ENCODE measurements at places on chromosomes 1 and 21.

DNA sequence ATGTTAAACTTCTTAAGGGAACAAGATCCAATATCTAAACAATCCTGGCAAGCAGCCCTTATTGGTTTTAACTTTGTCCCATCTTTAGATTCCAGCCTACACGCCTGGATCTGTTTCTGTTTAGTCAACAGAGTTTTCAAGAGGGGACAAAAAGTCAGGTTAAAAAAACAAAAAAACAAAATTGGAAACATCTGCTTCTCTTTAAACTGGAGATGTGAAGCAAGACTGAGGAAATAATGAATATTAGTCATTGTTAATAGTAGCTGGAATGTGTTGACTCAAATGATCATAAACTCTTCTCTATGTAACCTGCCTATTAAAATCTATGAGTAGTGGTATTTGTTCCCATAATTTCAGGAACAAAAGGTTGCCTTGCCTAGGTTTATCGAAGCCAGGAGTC, 55.0 kb downstream of the NID1 start:
- no peak for DNase-seq

DNA sequence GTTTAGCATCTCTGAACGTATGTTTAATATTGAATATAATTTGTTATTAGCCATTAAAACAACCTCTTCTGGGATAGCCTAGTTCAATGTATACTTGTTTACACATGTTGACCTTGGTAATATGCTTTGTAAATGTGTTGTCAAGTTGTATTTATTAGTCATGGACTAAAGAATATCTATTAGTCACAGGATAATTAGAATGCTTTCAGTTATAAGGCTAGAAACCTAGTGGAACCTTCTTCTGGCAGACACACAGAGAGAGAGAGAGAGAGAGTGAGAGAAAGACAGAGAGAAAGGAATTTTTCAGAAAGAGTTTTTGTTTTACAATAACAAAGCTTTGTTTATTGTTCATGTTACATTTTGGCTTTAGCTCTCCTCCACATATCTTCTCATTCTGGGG, 181.1 kb upstream of the APP start:
- no peak for DNase-seq

- DNase-seq, result no peak
Measured at GRCh38 chr1:3125546-3126368, 56.8 kb downstream of the PRDM16 start.

GRCh38 chr21:27423038-27423437, 456.1 kb upstream of the ADAMTS5 start:
- no peak for DNase-seq

DNA sequence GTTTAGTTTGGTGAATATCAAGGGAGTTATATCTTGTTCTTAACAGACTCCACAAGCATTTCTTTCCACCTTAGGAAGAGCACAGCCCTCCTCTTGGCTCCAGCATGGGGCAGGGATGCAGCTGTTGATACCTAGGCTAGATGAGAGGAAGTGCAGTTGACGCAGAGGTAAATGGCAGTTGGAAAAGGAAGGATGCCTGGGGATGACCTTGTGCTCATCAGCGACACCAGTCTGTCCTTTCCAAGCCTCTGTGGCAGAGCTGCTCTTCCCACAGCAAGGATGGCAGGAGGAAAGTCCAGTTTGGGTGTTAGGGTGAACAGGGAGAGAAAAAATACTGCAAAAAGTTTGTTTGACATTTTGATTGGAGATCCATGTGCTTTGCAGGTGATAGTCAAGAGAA, 6.2 kb downstream of the PROX1 start:
- peak; percentile 40 for DNase-seq

GRCh38 chr1:205350124-205350523, 6.6 kb downstream of the KLHDC8A start:
- no peak for DNase-seq

- DNase-seq, result no peak
Measured at GRCh38 chr1:23188434-23188884, 19.8 kb upstream of the LUZP1 start.

GRCh38 chr1:157691285-157691920, 9.2 kb downstream of the FCRL3 start:
- peak; percentile 63 for DNase-seq

DNA sequence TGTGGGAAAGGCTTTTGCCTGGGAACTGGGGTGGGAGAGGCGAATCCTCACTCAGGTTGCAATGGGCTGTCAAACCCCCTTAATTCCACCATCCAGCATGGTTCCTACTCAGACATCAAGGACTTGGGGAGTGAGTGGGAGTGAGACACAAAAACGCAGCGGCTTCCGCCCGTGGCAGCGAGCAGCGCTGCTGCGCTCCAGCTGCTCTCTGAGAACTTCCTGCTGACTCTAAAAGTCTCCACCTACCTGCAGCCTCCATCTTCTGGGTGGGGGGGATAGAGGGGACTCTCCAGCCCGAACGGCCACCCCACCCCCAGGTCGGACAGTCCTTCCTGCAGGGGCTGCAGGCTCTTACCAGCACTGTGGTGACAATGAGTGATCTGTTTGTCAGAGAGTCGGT, 184.4 kb downstream of the GRIK3 start:
- no peak for DNase-seq

GRCh38 chr1:59506952-59507351, 210.1 kb downstream of the FGGY start:
- DNase-seq, result no peak

DNA sequence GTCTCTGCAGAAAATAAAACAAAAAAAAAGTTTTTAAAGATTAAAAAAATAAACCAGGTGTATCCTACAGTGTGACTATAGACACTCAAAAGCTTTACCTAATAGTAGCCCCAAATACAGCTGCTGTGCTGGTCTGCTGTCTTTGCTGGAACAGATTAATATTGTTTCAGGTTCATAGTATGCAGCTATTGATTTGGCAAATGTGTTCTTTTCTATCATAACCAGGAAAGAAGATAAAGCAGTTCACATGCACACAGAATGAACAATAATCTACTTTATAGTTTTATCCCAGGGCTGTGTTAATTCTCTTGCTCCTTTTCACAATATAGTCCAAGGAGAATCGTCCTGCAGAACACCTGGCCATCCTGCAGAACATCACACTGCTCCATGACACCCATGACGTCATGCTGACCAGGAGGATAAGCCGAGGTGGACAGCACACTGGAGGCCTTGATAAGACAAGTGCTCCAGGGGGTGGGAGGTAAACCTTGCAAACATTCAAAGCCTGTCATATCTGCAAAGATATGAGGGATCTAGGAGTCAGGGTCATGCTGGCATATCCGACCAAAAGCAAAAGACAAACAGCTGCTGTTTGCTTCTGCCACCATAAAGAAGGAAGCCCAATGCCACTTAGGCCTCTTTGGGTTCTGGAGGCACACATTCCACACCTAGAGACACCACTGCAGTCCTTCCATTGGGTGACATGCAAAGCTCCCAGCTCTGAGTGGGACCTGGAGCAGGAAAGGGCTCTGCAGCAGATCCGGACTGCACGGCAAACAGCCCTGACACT, 86.1 kb upstream of the SLC2A1 start:
- no peak for DNase-seq

DNA sequence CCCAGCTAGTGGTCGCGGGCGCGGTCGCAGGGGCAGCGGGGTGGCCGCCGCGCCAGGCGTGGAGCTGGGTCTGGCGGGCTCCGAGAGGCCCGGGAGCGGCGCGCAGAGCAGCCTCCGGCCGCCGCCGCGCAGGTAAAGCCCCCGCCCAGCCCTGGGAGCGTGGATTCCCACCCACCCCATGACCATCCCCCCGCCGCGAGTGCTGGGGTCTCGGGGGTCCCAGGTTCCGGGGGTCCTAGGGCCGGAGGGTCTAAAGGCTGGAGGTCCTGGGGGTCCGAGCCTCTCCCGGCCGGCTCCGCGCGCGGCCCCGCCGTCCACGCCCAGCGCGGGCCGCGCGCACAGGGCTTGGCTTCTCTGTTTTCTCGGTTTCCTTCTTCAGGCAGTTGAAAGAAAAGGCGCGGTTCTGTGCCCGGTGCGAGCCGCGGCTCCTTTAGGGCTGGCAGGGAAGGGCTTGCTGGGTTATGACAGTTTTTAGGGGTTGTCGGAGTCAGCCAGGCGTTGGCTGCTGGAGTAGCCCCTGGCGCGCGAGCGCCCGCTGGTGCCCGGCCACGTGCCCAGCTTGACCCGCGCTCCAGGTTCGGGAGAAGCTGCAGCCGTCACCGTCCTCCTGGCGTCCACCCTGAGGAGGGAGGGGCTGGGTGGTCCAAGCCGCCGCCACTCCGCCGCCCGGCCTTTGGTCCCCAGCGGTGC, 359 bp downstream of the LRRC3 start:
- peak; percentile 89 for DNase-seq

- DNase-seq, result no peak
Measured at GRCh38 chr21:36395353-36396111, 10.3 kb downstream of the CHAF1B start.

- no peak for DNase-seq
Measured at GRCh38 chr21:46368533-46369285, 44.8 kb downstream of the PCNT start.

DNA sequence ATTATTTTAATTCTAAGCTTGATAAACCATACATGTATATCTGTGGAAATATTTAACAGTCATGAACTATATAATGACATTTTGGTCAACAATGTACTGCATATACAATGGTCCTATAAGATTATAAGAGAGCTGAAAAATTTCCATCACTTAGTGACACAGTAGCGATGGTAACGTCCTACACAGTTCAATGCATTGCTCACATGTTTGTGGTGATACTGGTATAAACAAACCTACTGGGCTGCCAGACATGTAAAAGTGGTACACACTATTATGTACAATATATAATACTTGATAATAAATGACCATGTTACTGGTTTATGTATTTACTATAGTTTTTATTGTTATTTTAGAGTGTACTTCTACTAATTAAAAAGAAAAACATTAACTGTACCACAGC, 841.9 kb downstream of the LTN1 start:
- DNase-seq, result no peak

DNA sequence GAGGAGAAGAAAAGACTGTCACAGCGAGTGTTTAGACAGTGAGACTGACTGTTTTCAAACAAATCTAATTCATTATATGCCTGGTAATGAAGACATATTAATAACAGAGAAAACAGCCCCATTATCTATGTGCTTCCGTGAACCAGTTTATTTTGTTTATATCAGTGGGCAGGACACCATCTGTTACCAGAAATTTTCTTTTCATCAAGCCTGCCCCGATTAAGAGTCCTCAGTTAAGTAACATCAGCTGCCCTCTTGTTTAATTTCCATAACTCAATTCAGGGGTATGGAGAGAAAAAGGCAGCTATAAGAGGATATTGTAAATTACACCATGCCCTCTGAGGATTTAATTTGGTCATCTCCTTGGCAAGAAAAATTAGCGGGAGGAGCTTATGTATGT, 94.0 kb downstream of the TMEM200B start:
- no peak for DNase-seq

GRCh38 chr1:244599937-244600350, 53.0 kb upstream of the DESI2 start:
- DNase-seq, result no peak

DNA sequence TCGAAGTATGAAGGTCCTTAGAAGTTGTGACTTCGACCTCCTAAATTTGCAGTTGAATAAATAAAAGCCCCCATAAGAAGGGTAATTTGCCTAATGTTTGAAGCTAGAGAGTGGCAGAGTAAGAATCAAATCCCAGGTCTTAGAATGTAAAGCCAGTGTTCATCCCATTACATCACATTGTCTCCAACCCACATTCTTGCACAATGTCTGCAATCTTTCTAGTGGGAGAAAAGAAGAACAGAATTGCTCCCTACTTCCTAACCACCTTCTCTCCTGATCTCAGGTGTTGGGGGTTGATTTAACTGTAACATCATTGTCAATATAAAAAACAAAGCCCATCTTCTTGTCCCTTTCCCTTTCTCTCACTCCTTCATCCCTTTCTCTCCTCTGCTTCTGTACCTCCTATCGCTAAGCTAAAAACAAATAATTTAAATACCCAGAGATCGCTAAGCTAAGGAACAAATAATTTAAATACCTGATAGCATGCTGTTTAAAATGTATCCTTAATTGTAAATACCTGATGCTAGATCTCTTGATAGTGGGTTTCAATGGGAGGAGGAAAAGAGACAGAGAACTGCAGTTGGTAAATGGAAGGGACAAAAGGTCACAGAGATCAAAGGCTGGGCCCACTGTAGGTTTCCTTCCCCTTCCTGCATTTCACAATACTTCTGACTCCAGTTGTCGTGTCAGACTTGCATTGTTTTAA, 32.1 kb upstream of the CCDC190 start:
- DNase-seq, result no peak

GRCh38 chr1:119829625-119830024, 18.4 kb upstream of the REG4 start:
- no peak for DNase-seq

- no peak for DNase-seq
Measured at GRCh38 chr1:165288350-165289120, 68.0 kb downstream of the LMX1A start.

DNA sequence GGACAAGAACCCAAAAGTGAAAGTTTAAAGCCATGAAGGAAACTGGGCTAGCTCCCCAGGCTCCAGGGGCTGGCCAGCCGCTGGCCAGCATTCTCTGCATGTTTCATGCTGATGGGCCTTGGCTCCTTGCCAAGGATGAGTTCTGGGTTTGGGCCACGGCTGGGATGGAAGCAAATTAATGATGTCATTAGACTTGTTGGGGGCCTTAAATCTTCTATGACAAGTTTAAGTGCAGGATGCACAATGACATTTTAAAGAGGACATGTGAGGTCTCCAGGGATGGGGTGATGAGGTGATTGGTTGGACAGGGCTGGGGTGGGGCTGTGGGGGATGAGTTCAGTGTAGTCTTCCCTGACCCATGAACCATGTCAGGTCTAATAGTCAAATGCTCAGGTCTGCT, 199.6 kb downstream of the TRABD2B start:
- DNase-seq, result no peak

DNA sequence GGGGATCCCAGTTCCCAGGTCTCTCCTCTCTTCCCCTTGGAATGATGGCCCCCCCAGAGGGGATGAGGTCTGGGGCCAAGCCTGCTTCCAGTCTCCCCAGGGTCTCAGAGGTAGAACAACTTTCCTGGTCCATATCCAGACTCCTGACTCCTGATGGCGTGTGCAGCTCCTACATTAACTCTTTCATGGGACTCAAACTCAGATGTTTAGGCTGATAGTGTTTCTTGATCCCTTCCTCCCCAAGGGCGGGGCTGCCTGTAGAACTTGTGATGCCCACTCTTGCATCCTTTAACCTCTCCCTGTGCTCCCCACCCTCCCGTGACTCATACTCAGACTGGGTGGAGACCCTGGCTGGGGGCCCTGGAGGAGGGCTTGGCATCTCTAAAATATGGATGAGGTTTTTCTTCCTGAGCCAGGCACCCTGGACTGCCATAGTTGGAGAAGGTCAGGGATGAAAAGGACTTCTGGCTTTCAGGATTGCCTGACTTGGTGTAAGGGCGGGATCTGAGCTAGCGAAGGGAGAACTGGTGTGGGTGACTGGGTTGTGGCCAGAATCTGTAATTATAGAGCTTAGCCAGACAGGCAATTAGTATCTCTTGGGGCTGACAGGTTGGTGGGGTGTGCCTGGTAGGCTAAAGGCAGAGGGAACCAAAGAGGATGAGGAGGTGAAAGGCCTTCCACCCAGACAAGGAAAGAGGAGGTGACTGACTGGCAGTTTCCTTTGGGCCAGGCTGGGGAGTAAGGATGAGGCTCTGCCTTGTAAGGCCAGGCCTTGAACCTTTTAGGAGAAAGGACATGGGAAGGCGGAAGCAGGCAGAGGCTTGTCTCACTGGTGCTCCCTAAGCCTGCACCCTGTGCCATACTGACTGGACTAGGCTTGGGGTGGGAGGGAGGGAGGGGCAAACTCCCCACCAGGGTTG, 1.5 kb downstream of the ATP8B2 start:
- DNase-seq, result no peak

Data from H7 (cell line).